ENCODE measurements at places on chromosomes 16 and 17.

- DNase-seq = no peak
Observed at GRCh38 chr17:49545007-49545660, 30.5 kb upstream of the NXPH3 start.

GRCh38 chr17:38852771-38853291 lies 690 bp downstream of the RPL23 start:
- no peak for DNase-seq

DNA sequence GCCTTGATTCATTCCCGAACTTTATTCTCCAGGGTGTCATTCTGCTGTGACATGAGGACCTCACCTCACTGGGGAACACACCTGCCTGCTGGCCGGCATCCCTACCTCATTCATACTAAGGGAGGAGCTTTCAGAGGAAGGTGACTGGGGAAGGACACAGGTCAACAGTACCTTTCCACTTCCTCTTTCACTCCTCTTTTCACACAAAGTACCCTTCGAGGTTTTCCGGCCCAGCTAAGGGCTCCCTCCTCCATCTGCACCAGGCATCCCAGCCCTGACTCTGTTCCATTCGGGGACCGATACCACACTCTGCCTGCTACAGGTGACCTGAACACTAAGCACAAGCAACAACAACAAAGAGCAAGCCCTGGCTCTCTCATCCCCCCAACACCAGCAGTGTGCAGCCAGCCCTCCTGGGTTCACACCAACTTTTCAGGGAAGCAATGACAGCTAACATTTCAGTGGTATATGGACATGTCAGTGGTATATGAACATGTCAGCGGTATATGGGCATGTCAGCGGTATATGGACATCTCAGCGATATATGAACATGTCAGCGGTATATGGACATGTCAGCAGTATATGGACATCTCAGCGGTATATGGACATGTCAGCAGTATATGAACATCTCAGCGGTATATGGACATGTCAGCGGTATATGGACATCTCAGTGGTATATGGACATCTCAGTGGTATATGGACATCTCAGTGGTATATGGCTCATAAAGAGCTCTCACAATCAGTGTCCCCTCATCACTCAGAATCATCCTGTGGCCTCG lies 16.0 kb downstream of the TRIM25 start:
- DNase-seq = no peak

- peak; percentile 85 for DNase-seq
Observed at GRCh38 chr17:42116705-42117396, 4.3 kb downstream of the KAT2A start.

GRCh38 chr17:81018044-81018802 lies 16.7 kb upstream of the BAIAP2 start:
- no peak for DNase-seq

DNA sequence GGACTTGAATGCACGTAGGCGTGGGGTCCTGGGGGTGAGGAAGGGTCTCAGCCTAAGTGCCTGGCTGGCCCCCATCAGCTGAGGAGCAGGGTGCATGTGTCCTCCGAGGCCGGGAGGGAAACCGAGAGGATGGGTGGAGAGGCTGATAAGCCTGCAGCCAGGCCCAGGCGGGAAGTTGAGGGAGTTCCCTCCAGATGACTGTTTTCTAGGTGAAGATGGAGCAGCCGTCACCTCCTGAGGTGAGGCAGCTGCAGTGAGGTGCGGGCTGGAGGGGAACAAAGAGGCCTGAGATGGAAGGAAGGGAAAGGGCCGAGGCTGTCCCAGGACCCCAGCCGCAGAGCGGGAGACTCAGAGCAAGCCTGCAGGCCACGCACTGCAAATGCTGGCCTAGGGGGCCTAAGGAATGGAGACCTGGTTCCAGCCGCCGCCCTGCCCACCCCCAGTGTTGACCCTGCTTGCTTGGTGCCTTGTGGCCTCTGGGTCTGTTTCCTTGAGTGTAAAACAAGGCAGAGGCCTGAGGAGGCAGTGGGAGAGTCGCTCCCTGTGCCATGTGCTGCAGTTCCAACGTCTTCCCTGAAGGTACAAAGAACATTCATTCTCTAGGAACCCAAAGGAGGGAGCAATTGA lies 3.0 kb downstream of the PECAM1 start:
- no peak for DNase-seq

DNA sequence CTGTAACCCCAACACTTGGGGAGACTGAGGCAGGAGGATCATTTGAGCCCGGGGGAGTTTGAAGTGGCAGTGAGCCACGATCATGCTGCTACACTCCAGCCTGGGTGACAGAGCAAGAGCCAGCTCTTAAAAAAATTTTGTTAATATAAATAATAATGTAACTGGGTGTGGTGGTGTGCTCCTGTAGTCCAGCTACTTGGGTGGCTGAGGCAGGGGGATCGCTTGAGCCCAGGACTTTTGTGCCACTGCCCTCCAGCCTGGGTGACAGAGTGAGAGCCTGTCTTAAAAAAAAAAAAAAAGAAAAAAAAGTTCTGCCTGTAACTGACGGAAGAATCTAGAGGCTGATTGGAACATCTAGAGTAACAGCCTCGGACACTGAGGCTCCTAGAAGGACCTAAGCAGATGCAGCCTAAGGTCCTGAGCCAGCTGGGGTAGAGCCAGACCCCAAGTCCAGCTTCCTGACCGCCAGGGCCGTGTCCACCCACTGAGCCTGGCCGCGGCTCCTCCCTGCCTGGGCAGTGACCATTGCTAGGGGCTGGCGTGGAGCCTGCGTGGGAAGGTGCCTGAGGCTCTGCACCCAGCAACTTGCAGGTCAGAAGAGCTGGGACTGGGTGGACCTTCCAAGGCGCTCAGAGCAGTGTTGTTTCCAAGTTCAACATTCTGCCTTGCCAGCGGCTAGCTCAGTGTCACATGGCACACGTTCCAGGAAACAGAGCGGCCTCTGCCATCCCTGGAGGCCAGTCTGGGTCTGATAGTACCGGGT lies 209.4 kb upstream of the CIBAR2 start:
- no peak for DNase-seq

GRCh38 chr16:89135971-89136765 lies 35.4 kb upstream of the CDH15 start:
- no peak for DNase-seq

- DNase-seq = no peak
Observed at GRCh38 chr16:85553436-85554113, 59.5 kb upstream of the GSE1 start.

GRCh38 chr17:19702217-19702641 lies 14.2 kb downstream of the SLC47A2 start:
- DNase-seq = no peak

GRCh38 chr16:29029168-29029994 lies 44.5 kb downstream of the LAT start:
- no peak for DNase-seq

GRCh38 chr16:81569361-81570034 lies 124.9 kb downstream of the CMIP start:
- DNase-seq = no peak

- no peak for DNase-seq
Observed at GRCh38 chr17:44996304-44996703, 28.2 kb upstream of the C1QL1 start.

DNA sequence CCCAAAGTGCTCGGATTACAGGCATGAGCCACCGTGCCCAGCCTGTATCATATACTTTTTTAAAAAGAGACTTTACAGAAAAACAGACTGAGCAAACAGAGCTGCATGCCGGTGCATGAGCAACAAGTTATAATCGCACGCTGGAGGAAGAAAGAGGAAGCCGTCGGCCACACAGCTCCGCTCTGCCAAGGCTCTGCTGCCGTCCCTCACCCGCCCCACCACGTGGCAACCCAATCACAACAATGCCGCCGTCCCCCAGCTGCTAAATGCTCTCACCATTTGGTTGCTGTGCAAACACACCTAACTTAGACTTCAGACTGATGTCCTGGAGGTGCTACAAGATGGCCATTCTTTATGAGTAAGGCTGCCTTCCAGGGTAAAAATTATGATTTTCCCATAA lies 83.5 kb downstream of the ADCY9 start:
- DNase-seq = no peak

All from NCI-H446 (cell line).